ENCODE measurements at places on chromosomes 4 and X. TPM values are rescaled to one million over a fixed set of nuclear protein-coding genes. Genes with fewer than 3 reads are reported as not detected.

Gene FABP2
- 0.38 TPM for polyA plus RNA-seq

Gene FAAH2
- polyA plus RNA-seq = 5.6 TPM

Gene PNCK
- 1.4 TPM for polyA plus RNA-seq

Gene IL3RA
- not detected for polyA plus RNA-seq

Gene CFAP47
- not detected for polyA plus RNA-seq

Gene GAGE1
- not detected for polyA plus RNA-seq

Gene GYG2
- 1.8 TPM for polyA plus RNA-seq

Gene VCX3A
- not detected for polyA plus RNA-seq

Gene UBA1
- 66.3 TPM for polyA plus RNA-seq

Gene ADH5
- polyA plus RNA-seq = 66.4 TPM

Gene TMPRSS11B
- not detected for polyA plus RNA-seq

Gene HELQ
- polyA plus RNA-seq = 10.0 TPM

Gene GPM6B
- 218 TPM for polyA plus RNA-seq

Gene PNMA6F
- not detected for polyA plus RNA-seq

Gene CLGN
- polyA plus RNA-seq = 3.9 TPM

Gene PITX2
- not detected for polyA plus RNA-seq

Gene TLR3
- polyA plus RNA-seq = 0.91 TPM

Gene TIGD2
- 13.6 TPM for polyA plus RNA-seq

Gene HTN1
- polyA plus RNA-seq = not detected

Gene C4orf51
- polyA plus RNA-seq = not detected

Gene MAGEA4
- polyA plus RNA-seq = not detected

Gene MAGEA9B
- polyA plus RNA-seq = not detected

Gene BEND2
- polyA plus RNA-seq = not detected

Gene CXorf65
- not detected for polyA plus RNA-seq

Gene TMEM271
- 2.7 TPM for polyA plus RNA-seq

Gene IL2
- not detected for polyA plus RNA-seq

Gene AWAT2
- not detected for polyA plus RNA-seq

Gene DCK
- polyA plus RNA-seq = 44.5 TPM

Gene PALLD
- polyA plus RNA-seq = 10.2 TPM

Measured in Purkinje cell (primary cell).